ENCODE measurements at places on chromosomes 7 and 10.

- DNase-seq = no peak
These were observed 75.3 kb downstream of the JMJD1C start for GRCh38 chr10:63390521-63390920.

- DNase-seq = no peak
These were observed 19.6 kb downstream of the NUDT1 start for GRCh38 chr7:2261611-2262010.

- DNase-seq = no peak
These were observed 53.6 kb upstream of the ABCB5 start for GRCh38 chr7:20561908-20562307.

DNA sequence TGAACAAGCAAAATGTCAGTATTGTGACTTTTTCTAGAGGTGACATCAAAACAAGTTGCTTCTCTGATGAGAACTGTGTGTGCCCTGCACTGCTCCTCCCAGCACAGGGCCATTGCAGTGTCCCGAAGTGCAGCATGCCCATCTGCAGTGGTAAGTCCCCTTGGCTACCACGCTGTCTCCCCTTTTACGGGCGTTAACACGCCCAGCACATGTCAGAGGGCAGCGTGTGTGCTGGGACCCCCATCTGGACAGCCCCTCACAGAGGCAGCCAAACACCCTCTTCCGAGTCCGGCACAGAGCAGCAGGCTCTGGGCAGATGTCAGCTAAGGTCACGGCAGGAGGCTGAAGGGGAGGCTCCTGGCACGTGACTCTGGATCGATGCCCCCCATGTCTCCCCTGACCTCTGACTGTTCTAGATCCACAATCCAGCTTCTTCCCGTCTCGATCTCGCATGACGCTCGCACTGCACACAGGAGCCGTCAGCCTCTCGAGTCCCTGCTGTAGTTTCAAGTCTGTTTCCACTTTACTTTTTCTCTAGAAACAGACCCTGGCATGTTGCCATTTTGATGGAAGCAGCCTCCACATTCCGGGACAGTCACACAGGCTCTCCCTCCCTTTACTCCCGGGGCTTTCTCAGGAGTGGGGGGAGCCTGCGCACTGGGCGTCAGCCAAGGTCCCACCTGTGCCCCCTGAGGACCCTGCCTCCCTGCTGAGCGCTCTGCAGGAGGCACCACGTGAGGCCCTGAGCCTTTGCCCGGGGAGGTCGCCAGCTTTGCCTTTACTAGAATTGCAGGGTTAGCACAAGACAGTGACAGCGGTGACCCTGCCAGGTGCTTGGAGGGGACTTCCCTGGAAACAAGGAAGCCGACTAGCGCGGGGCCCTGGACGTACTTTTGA, 133.8 kb downstream of the TCERG1L start:
- DNase-seq = no peak

DNA sequence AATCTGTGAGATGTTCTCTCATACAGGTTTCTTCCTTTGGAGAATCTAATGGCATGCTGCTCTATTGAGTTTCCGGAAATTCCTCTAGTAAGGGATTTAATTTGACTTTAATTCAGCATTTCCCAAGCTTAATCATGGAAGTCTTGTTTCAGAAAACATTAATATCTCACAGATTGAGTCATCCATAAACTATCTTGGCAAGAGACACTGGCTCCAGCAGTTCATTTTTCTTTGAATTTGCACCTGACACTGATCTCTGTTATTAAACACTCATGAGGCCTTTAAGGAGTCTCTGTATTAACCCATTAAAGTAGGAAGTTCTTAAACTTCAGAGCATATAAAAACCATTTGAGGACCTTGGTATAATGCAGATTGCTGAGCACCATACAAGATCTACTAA, 3.6 kb upstream of the ITGB8 start:
- DNase-seq = peak; percentile 60

- no peak for DNase-seq
These were observed 515 bp downstream of the BEND7 start for GRCh38 chr10:13528123-13528874.

DNA sequence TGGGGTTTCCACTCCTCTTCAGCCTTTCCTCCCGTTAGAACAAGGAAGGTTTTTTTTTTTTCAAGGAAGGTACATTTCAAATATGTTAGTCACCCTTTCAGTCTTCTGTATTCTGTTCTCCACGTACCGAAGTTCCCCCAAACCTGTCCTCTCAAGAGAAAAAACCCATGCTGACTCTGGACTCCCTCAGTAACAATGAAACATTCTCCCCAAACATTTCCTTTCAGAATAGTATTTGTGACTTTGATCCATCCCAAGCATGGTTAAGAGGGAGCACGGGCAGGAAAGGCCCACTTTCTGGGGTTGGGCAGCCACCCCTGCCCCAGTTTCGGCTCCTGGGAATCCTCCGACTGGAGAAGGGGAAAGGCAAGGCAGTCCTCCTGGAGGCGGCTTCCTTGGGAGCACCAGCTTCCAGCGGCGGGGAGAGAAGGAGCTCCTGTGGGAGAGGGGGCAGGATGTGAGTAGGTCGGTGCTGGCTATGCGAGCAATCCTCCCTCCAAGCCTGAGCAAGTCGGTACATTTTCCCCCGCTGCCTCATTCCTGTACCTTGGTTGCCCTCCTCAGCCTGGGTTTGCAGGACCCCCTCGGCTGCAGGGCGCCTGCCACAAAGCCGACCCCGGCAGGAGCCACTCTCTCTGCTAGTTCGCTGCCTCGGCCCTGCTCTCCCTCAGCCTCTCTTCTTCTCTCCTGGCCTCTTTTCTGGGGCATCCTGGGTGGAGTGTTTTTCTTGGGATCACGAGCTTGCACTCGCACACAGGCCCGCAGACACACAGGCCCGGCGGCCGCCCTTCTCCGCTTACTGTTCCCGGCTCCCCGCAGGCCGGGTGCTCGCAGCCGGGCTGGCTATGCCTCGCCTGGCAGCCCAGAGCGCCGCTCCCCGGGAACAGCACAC, 2.1 kb upstream of the HOXA1 start:
- DNase-seq = peak; percentile 60

GRCh38 chr10:30459283-30459682, 25.3 kb downstream of the MAP3K8 start:
- DNase-seq = no peak

DNA sequence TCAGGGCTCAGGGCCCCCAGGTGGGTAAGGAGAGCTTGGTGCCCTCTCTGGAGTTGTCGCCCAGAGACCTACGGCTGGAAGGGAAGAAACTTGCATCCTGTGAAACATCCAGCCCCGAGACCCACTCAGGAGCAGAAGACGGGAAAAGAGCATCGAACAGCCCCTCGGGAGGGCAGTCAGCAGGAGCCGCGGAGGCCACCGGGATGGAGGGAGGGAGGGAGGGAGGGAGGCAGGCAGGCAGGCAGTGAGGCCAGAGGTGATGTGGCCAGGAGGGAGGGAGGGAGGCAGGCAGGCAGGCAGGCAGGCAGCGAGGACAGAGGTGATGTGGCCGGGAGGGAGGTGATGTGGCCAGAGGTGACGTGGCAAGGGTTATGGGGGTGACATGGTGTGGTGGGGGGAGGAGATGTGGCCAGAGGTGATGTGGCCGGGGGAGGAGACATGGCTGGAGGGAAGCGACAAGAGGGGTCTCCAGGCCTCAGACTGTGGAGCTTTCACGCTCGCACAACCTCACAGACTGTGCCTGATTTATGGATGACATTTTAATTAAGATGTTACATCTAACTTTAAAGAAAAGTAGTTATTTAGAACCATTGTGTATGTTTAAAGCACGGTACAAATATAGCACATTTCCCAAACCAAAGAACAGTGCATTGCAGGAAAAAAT, 141.1 kb downstream of the DIP2C start:
- no peak for DNase-seq

- DNase-seq = no peak
These were observed 28.9 kb downstream of the LRRC27 start for GRCh38 chr10:132360766-132361447.

GRCh38 chr7:50164559-50165170, 71.6 kb upstream of the ZPBP start:
- no peak for DNase-seq

- DNase-seq = no peak
These were observed 225.9 kb downstream of the WDR11 start for GRCh38 chr10:121076776-121077715.

- no peak for DNase-seq
These were observed 70.1 kb upstream of the TCERG1L start for GRCh38 chr10:131381576-131381975.

- DNase-seq = peak; percentile 70
These were observed 650.5 kb upstream of the SORCS1 start for GRCh38 chr10:107814865-107815487.

DNA sequence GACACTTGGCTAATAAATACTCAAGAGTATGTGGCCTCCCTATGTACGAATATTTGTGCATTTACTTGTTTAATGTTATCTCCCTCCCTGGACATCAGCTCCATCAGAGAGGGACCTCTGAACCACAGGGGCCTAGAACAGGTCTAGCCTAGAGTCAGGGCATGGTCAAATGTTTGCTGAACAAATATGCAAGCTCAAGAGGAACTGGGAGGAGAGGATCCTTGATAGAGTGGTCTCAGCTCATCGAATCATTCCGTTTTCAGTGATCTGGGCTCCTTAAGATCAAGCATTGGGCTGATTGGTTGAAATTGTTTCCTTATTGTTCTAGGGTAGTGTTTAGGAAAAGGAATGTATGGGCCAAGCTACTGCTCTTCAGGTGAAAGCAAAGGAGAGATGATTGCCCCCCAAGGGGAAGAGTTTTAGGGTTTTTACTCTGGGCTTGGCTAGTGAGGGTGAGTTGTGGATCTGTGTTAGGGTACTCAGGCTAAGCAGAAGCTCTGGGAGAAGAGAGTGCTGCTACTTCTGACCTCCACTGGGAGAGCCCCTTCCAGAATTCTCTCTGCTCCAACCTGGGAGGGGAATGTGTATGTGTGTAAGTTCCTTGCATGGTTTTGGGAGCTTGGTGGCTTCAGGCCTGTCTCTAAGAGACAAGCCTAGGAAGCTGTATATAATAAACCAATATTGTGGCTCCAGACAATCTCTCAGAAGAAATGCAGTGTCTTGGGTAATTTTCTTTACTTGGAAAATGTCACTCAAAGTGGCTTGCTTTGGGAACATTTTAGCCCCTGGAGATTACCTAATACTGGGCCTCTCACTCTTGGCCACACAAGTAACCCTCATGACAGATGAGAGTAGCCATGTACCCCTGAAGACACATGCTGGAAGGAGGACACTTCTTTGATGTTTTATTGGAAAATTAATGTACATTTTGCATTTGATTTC, 110.0 kb downstream of the EMX2 start:
- DNase-seq = no peak

DNA sequence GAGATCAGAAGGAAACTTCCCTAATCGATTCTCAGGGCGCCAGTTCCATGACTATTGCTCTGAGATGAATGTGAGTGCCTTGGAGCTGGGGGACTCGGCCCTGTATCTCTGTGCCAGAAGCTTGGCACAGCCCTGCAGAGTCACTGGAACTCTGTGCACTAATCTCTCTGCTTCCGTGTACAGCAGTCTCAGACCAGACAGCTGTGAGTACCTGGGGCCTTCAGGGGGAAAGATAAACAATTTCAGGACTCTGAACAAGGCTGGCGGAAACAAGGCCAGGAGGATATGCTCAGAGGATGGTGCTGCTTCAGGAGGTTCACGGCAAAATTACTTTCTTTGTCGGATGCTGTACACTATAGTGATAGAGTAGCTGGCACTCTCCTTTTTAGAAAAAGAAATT, 131.7 kb upstream of the PRSS58 start:
- DNase-seq = no peak

- DNase-seq = no peak
These were observed 34.6 kb downstream of the PLXNA4 start for GRCh38 chr7:132541656-132542055.
